ENCODE measurements at places on chromosomes 16 and 17. TPM values are rescaled to one million over a fixed set of nuclear protein-coding genes. Genes with fewer than 3 reads are reported as not detected.

- no peak for DNase-seq
Observed at GRCh38 chr17:14207791-14208190, 28.9 kb downstream of the CDRT15 start.

DNA sequence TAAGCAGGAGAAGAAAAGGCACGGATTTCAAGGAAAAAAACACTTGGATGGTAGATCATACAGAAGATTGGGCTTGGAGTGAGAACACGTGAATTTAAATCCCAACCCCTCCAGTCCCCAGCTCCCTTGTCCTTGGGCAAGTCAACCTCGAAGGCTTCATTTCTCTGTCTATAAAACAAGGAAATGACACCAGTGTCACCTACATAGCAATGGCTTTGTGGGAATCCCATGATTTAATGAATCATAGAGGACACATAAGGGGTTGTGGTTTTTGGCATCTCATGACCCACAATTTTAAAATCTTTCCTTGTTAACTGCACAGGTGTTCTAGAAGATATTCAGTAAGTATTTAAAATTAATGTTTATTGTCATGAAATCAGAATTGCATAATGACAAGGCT is 8.2 kb upstream of the CCL2 start:
- no peak for DNase-seq

DNA sequence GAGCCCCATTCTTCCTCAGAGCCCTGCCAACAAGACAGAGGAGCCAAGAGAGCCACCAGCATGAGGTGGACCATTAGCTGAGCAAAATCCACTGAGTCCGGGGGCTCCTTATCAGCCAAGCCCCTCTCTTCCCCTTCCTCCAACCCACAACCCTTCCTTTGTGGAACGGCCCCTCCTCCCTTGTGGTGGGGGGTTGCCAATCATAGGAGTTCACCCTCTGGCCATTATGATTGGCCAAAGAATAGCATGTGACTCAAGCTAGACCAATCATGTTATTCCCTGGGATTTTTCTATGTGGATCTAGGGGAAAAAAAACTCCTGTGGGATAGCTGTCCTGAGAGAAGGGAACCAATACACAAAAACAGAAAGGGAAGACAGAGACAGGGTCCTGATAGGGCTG is 120.5 kb downstream of the C16orf95 start:
- DNase-seq: no peak

- DNase-seq: no peak
Observed at GRCh38 chr17:69236946-69237345, 8.3 kb upstream of the ABCA10 start.

DNA sequence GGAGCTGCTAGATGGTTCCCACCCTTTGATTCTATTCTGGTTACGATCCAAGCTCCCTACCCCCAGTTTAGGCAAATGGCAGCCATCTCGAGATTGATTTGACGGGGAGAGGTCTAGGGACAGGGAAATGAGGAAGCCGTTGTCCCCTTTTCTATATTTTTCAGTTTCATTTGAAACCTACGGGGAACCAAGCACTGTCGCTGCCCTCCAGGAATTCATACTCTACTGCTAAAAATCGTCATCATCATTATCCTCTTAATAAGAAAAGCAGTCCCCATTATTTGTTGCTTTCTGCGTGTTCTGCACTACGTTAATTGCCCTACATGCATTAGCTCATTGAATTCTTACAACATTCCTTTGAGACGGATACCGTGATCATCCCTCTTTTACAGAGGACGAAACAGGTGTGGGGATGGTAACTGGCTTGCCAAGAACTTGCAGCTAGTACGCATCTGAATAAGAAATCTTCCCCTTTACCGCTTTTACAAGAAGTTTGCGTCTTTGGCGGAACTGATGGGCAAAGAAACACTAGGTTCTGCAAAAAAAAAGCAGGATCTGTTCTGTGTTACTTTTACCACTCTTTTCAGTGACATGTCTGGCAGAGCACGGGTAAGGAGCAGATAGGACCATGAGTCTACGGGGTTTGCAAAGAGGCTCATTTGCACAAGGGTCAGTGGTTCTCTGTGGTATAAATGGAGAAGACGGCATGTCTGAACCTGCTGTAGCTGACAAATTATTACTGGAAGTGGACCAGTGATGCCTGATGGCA is 1.1 kb downstream of the CCP110 start:
- DNase-seq: no peak

GALR2 gene
- total RNA-seq: 0.13 TPM
